ENCODE measurements at places on chromosomes 5 and 9. TPM values are rescaled to one million over a fixed set of nuclear protein-coding genes. Genes with fewer than 3 reads are reported as not detected.

HRH2 gene
- total RNA-seq, result 3.8 TPM

- DNase-seq, result no peak
- no peak overlapping the region for H3K4me3 ChIP-seq
- H3K27ac ChIP-seq, result no peak overlapping the region
- no peaks in the 10 kb centered on the region for H3K36me3 ChIP-seq
These were observed 9.5 kb downstream of the ISL1 start for GRCh38 chr5:51392689-51393199.

DNA sequence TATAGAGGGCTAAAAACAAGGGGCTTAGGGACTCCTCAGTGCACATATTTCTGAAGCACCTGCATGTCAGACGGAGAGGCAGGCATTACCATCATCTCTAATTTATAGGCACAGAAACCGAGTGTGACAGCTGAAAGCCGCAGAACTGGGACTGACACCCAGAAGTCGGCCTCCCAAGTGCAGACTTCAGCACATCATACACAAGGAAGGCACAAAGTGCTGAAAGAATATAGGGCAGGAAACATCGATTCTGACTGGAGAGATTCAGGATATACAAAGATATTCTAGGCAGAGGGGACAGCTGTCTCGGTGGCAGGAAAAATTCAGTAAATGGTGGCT, 11.2 kb downstream of the MRPS27 start:
- peak overlapping the region; percentile 95 for H3K27ac ChIP-seq
- peaks cover 17% of the 10 kb centered on the region for H3K36me3 ChIP-seq
- H3K4me1 ChIP-seq, result peaks cover 24% of the 10 kb centered on the region
- DNase-seq, result no peak
- no peak overlapping the region for H3K4me3 ChIP-seq

DNA sequence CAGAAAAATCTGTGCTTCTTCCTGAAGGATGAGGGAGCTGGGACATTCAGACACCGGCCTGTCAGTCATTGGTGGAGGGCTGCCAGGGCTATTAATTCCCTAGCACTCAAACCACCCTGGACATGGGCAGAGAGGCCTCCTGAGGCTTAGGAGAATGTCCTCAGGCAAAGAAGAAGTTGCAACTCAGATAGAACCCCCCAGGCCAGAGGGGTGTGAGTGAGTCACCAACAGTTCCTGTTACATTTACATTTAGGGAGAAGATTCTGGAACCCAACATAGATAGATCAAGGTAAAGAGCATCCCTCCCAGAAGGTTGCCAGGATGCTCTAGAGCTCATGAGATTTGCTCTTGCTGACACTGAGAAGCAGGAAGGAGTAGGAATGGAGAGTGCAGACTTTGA, 29.2 kb upstream of the SYK start:
- H3K4me1 ChIP-seq, result no peaks in the 10 kb centered on the region
- H3K4me3 ChIP-seq, result no peak overlapping the region
- DNase-seq, result no peak
- H3K27me3 ChIP-seq, result no peaks in the 10 kb centered on the region
- H3K36me3 ChIP-seq, result no peaks in the 10 kb centered on the region

GADD45G gene
- total RNA-seq, result 15.0 TPM

DIPK1B gene
- 18.3 TPM for total RNA-seq

DNA sequence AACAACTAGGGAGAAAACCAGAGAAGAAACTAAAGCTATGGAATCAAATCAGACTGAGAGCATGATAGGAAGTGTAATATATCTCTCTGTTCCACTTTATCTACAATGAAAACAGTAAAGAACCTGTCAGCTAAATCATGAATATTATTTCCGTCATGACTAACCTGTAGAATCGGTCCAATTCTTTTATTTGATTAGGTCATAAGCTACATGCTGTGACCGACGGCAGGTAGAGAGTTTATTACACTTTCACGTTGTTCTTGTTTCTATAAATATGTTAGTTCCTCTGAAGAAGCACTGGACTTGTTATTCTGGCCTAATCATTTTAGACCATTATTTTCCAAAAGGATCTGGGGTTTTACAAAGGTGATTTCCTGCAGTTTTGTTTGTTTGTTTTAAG, 91.1 kb downstream of the DMRTA1 start:
- no peak overlapping the region for H3K4me3 ChIP-seq
- no peak overlapping the region for H3K27ac ChIP-seq
- DNase-seq, result no peak
- H3K4me1 ChIP-seq, result no peaks in the 10 kb centered on the region
- no peaks in the 10 kb centered on the region for H3K27me3 ChIP-seq
- no peaks in the 10 kb centered on the region for H3K36me3 ChIP-seq

DNA sequence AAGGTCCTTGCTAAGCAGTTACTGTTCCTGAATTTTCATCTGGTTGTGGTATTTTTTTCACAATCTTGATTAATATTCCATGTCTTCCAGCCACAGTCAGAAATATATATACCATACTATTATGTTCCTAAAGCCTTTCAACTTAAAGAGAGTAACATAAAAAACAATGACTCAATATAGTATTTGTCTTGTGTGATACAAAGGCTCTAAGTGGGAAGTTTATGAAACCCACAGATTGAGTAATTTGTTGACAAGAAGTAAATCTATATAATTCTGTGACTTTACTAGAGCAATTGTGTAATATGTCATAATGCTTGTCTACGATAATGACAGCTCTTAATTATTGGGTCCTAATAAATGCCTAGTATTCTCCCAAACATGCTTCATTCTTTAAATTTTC, 509.4 kb downstream of the ISL1 start:
- no peak overlapping the region for H3K27ac ChIP-seq
- H3K36me3 ChIP-seq, result no peaks in the 10 kb centered on the region
- no peaks in the 10 kb centered on the region for H3K27me3 ChIP-seq
- DNase-seq, result no peak
- no peak overlapping the region for H3K4me3 ChIP-seq
- no peaks in the 10 kb centered on the region for H3K4me1 ChIP-seq

DNA sequence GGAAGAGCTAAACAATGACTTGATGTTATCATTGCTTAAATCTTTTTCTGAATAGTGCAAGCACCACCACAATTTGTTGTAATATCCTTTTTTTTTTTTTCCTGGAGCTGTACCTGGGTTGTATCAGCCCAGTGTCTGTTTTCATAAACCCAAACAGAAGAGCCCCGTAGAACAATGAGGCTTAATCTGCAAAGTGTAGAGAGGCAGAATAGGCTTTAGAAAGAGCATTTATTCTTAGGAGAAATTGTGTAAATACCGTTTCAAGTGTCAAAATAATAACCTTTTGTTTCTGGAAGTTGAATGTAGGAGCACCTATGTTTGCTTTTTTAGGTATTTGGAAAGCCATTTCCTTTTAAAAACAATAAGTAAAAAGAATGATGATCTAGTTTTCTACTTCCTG, 26.4 kb downstream of the RGS7BP start:
- H3K36me3 ChIP-seq, result no peaks in the 10 kb centered on the region
- no peak overlapping the region for H3K27ac ChIP-seq
- H3K4me1 ChIP-seq, result peaks cover 5% of the 10 kb centered on the region
- no peaks in the 10 kb centered on the region for H3K27me3 ChIP-seq
- no peak for DNase-seq

GRCh38 chr5:115096034-115096769, 73.5 kb downstream of the TRIM36 start:
- H3K36me3 ChIP-seq, result no peaks in the 10 kb centered on the region
- H3K27ac ChIP-seq, result no peak overlapping the region
- no peak for DNase-seq
- H3K27me3 ChIP-seq, result no peaks in the 10 kb centered on the region
- no peak overlapping the region for H3K4me3 ChIP-seq

DND1 gene
- 0.36 TPM for total RNA-seq

GRCh38 chr9:69633716-69634115, 38.5 kb downstream of the APBA1 start:
- H3K4me1 ChIP-seq, result no peaks in the 10 kb centered on the region
- H3K27ac ChIP-seq, result no peak overlapping the region
- no peak overlapping the region for H3K4me3 ChIP-seq
- no peak for DNase-seq

GRCh38 chr5:9596824-9597223, 33.3 kb downstream of the TAS2R1 start:
- no peaks in the 10 kb centered on the region for H3K4me1 ChIP-seq
- H3K27ac ChIP-seq, result no peak overlapping the region
- no peak overlapping the region for H3K4me3 ChIP-seq

- no peak for DNase-seq
- no peaks in the 10 kb centered on the region for H3K4me1 ChIP-seq
- peak overlapping the region; percentile 91 for H3K27ac ChIP-seq
These were observed 100.4 kb downstream of the DAB2IP start for GRCh38 chr9:121751686-121752445.

DNA sequence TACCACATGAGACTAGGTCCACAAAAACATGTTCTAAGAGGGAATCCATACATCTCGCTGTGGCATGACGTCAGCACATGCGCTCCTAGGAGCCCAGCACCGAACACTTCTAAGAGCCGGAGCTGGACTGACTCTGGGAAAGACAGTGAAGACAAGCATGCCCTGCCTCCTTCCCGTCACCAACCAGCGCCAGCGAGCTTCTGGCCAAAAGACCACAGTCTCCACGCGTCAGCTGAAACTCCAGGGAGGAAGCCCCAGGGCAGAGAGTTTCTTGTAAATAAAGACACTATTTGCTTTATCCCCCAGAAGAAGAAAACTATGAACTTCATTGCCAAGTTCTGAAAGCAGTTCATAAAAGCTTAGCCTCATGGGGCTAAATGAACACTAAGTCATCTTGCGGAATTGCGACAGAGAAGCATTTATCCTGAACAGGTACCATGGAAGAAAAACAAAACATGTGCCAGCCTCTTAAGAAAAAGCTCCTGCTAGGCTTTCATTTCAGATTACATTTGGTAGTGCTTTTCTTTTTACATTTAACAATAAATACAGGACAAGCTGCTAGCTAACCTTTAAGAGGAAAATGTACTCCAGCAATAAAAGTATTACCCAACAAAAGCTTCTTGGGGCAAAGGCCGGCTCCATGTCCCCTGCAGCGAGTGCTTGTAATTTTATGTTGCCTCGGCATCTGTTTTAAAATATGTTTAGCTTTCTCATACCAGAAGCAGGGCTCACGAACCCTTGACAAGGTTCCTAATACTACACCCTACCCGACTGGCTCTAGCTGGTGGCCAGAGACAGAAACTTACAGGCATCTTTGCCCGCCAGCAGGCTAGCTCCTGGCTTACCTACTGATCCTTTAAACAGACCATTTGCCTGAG, 96.5 kb downstream of the PRRT1B start:
- peaks cover 7% of the 10 kb centered on the region for H3K36me3 ChIP-seq
- peak; percentile 90 for DNase-seq
- peak overlapping the region; percentile 82 for H3K27ac ChIP-seq
- H3K27me3 ChIP-seq, result no peaks in the 10 kb centered on the region
- H3K4me3 ChIP-seq, result no peak overlapping the region

DNA sequence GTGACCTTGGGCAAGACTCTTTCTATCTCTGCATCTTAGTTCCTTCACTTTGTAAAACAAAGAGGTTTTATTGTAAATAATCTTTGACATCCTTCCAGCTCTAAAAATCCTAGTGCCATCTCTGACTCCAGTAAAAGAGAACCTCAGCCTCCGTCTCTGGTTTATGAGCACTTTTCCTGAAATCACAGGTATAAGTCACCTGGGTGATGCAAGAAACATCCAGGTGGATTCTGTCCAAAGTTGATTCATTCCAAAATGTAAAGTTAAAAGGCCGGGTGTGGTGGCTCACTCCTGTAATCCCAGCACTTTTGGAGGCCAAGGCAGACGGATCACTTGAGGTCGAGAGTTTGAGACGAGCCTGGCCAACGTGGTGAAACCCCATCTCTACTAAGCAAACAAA, 21.1 kb upstream of the UBAP2 start:
- no peaks in the 10 kb centered on the region for H3K27me3 ChIP-seq
- no peak overlapping the region for H3K27ac ChIP-seq
- DNase-seq, result peak; percentile 4
- no peaks in the 10 kb centered on the region for H3K36me3 ChIP-seq
- H3K4me3 ChIP-seq, result no peak overlapping the region
